ENCODE measurements at places on chromosomes 2 and 18.
A peak's percentile ranks its signal among the peaks of the same experiment; 100 is the strongest.

DNA sequence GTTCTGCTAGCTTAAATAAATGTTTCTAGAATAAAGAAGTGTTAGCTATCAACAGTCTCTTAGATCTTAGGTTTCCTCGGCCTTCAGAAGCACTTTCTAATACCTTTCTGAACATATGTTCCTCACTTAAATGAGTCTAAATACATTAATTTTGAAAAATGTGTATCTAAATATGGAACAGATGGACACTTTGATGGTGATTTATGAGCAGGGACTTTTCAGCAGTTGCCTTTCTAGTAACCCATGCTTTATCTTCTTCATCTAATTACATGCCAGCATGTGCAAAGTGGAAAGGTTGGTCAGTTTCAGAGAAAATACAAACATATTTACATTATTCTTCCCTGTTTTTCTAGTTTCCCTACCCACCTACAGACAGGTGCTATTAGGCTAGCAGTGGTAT, 797.0 kb upstream of the CHAC2 start:
- no peak for DNase-seq

DNA sequence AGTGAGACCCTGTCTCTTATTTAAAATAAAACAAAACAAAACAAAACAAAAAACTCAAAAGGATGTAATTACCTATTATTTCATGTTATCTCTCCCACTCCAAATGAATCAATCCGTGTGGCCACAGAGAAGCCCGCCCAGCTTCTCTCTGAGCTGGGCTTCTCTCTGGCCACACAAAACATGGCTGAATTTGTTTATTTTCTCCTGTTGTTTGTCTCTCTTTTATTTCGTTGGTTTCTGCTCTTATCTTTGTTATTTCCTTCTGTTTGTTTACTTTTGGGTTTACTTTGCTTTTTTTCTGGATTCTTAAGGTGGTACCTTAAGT, 1.5 kb upstream of the TRABD2A start:
- DNase-seq: no peak

- DNase-seq: peak; percentile 89
These were observed 44.5 kb downstream of the SH3RF3 start for GRCh38 chr2:109173311-109174171.

- no peak for DNase-seq
These were observed 54.2 kb upstream of the CTDP1 start for GRCh38 chr18:79625195-79625923.

DNA sequence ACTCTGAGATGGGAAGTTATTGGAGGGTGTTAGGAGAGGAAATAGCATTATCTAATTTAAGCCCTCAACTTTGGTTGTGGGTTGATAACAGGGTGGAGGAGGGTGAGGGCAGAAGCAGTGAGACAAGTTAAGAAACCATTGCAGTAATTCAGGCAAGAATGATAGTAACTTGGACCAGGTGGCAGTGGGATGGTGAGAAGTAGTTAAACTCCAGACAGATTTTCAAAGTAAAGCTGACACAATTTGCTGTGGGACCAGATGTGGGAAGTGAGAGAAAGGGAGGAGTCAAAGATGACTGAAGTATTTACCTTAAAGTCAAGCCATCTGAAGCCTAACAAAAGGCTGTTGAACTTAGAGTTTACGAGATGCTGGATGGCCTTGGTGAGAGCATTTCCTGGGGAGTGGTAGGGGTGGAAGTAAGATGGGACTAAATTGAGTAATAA, 163.2 kb upstream of the KLF7 start:
- DNase-seq: no peak

DNA sequence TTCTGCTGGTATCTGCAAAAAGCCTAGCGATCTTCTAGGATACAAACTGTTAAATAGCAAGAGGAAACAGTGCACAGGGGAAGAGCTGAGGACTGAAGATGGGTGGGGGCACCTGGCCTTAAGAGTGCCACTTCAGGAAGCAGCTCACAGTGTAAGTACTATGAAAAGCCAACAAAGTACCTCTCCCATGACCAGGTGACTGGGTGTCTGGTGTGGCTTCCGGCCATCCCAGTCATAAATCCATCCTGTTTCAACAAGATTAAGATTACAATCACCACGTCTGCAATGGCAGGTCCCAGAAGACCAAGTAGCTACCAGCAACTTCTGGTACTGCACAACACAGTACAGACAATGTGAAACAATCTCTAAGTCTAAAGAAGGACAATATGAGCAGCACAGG, 15.9 kb downstream of the ERFE start:
- no peak for DNase-seq

- no peak for DNase-seq
These were observed 28.4 kb downstream of the OTX1 start for GRCh38 chr2:63078852-63079606.

- DNase-seq: no peak
These were observed 33.5 kb downstream of the FEZ2 start for GRCh38 chr2:36564377-36564930.

GRCh38 chr2:104790100-104790811, 63.7 kb upstream of the POU3F3 start:
- DNase-seq: peak; percentile 46

GRCh38 chr2:200239216-200239615, 67.3 kb upstream of the SPATS2L start:
- peak; percentile 22 for DNase-seq

DNA sequence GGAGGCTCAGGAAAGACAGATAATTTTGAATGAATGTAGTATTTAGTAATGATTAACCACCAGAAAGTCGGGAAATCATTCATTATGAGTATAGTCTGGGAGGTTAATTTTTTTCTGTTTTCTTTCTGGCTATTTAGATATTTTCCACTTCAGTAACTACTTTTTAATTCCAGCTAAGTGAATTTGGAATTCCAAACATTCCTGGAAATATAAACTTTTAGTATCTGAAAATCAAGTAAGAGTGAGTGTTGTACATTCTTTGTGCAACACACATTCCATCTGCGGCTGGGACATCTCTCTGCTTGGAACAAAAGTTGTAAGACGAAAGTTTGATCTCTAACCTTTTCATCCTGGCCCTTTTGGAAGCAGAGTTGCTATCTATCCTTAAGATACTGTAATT, 275.7 kb upstream of the SPRED2 start:
- DNase-seq: peak; percentile 35

DNA sequence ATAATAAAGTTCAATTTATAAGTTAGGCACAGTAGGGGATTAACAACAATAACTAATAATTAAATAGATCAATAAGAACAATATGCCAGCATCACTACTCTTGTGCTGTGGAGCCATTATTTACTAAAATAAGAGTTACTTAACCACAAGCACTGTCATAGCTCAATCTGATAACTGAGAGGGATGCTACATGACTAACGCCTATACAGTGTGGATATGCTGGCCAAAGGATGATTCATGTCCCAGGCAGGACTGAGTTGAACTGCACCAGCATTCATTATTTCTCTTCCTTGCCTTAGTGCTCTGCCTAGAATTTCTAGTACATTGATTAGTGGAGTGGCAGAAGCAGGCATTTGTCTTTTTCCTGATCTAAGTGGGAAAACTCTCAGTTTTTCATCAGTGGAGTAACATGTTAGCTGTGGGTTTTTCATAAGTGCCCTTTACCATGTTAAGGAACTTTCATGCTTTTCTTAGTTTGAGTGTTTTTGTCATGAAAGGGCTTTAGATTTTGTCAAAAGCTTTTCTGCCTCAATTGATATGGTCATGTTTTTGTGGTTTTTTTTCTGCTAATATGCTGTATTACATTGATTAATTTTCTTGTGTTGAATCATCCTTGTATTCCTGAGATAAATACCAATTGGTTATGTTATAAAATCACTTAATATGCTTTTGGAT, 21.7 kb downstream of the KIAA1328 start:
- DNase-seq: peak; percentile 94

DNA sequence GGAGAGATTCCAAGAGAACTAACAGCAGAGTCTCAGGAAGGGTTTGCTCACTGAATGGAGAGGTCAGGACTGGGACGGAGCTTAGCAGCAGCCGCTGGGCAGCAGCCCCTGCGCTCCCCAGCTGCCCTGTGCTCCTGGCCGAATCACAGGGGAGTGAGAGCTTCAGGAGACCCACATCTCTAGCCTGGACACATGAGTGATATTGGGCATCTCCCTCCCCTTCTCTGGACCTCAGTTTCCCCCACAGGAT, 511 bp downstream of the MATN3 start:
- DNase-seq: no peak

GRCh38 chr2:76998704-76999103, 523.5 kb downstream of the LRRTM4 start:
- DNase-seq: no peak

DNA sequence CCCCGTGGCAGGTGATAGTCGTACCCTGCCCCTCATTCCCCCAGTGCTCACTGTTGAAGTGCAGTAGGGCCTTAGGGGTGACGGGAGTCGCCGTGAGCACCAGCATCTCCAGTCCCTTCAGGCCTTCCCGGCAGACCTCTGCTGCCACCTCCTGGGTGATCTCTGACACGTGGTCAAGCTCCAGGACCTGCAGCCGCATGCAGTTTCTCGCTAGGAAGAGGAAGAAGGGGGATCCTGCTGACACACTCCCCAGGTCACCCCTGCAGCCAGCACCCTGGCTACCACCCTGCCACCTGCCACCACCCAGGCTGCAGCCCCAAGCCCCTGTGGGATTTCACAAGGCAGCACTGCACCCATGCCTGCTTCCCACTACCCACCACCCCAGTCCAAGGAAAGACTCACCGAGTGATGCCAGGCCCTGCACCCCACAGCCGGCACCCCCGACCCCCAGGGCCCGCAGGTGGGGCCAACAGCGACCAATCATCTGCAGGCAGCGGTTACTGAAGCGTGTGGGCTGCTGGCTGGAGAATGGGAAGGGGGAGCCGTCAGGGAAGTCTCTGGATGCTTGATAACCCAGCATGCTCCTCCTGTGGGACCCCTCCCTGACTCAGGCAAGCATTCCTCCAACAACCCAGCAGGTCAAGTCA, 23.8 kb downstream of the FBXO41 start:
- peak; percentile 40 for DNase-seq

GRCh38 chr18:46097801-46098615, at the start of gene ATP5F1A:
ATP5F1A (minus strand) TSS chr18:46098296; CDS start chr18:46098231, 65 bp downstream.
- DNase-seq: peak; percentile 84

DNA sequence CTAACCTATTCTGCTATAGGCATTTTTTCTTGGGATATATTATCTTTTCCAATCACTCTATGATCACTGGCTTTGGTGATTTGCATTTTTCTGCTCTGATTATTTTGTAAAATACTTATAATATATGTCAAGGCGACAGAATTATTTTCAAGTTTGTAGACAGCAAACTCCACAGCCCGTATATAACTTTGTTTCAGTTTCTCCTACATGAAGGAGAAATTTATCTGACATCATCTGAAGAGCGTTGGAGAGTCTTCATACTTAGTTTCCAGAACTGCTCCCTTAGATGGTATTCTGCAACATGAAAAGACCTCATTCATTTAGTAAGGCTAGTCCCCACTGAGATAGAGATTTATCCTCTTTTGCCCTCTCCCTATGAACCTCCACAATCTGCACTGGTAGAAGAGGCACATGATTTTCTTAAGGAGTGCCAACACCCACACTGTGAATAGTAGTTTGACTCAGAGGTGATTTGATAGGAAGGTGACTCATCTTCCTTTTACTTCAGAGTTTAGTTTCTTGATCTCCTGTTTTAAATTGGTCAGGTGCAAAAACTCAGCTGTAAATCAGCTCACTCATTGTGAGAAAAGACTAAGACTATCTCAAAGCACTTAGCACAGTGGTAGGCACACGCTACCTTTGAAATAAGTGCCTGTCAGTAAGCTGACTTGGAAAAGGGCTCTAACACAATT, 1848.6 kb upstream of the CELF4 start:
- DNase-seq: peak; percentile 21

DNA sequence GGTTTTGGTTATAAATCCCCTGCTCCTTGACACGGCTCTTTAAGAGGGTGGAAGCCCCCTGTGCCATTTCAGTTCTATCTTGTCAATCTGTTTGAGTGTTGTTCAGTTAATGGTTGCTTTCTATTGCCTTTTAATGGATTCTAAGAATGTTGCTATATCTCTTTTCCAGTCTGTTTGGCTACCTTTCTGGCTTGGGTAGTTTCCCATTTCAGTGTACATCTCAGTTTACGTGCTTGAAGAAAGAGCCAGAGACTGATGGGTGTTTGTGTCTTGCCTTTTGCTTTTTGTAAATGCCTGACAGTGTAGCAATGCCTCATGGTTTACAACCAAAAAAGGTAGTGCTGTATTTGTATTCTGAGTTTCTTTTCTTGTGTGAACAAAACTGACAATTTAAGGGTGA, 45.3 kb downstream of the SPATS2L start:
- DNase-seq: no peak

GRCh38 chr2:158394453-158394852, 62.1 kb downstream of the CCDC148 start:
- peak; percentile 1 for DNase-seq

DNA sequence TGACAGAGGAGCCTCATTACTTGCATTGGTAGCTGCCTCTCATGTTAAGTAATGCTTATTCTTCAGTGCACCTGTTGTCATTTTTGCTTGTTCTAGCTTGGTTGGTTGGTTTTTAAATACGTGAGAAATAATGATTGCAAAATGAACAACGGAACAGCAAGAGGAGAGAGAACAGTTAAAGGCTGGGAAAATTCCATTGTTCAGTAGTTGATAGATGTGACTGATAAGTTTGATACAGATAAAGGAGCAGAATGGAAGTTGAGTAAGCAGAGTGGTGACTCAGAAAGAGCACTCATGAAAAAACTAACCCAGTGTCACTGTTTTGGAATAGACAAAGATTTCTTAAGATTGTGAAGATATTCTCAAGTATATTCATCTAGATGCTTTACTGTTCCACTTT, 50.5 kb downstream of the MTA3 start:
- peak; percentile 74 for DNase-seq

- no peak for DNase-seq
These were observed 1303.1 kb upstream of the DDX18 start for GRCh38 chr2:116511426-116511825.

GRCh38 chr2:207796585-207797350, 27.1 kb upstream of the FZD5 start:
- no peak for DNase-seq

- DNase-seq: no peak
These were observed 44.4 kb downstream of the PTPN2 start for GRCh38 chr18:12839526-12840196.

Measured in fibroblast of skin of back (primary cell).